NCI-H1694 treated with DMSO at 0.1 percent for 48 hours (cell line): ENCODE measurements at places on chromosomes 5 and 9.

DNA sequence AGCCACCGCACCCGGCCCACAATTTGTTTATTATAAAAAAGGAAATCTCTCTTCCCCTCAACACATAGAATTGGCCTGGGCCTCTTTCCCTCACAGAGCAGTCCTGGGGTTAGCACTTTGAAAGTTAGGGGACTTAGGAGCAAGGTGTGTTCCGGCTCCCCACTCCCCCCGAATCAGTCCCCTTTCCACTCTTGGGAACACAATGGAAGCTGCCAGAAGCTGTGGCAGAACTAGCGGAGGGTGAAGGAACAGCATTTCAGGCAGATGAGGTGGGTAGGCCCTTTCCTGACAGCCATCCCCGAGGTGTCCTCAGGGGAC is 16.4 kb upstream of the C5orf47 start:
- no peak for DNase-seq

GRCh38 chr9:112542593-112543292 is 56.1 kb downstream of the KIAA1958 start:
- DNase-seq, result no peak

DNA sequence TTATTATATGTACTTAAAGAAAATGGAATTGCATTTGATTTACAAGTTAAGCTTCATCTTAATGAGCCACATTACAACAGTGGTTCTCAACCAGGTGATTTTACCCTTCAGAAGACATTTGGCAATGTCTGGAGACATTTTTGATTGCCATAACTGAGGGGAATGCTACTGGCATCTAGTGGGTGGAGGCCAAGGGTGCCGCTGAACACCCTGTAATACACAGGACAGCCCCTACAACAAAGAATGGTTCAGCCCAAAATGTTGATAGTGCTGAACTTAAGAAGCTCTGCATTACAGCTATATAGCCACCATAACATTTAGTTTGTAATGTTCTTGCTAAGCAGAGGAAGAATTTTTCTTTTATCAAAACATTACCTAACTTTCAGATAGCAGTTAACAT is 103.1 kb downstream of the PAM start:
- DNase-seq, result no peak

DNA sequence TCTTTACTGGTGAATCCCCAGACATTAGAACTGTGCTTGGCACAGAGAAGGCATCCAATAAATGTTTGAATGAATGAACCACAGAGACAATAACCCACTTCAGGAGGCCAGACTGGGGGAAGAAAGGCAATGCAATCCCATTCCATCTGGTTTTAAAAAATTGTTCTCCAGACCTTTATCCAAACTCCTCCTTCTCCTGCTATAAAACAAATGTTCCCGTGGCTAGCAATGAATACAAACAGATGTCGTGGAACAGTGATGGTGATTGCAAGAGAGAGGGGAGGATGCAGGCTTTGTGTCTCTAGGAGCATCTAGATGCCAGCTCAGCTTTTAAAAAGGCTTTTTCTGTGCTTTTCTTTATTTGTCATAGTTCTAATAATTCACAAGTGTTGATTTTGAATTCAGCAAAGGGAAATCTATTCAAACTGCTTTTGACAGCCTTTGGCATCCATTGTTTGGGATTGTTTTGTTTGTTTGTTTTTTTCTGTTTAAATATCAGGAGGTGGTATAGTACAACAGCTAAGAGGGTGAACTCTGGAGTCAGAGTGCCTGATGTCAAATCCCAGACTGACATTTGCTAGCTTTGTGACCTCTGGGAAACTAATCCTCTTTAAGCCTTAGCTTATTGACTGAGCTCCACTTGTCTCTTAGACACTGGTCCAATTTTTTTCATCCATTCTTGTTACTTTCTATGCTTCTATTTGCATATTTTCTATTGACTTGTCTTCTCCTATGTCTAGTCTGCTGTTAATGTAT is 59.1 kb downstream of the TNFSF15 start:
- DNase-seq, result peak; percentile 25

DNA sequence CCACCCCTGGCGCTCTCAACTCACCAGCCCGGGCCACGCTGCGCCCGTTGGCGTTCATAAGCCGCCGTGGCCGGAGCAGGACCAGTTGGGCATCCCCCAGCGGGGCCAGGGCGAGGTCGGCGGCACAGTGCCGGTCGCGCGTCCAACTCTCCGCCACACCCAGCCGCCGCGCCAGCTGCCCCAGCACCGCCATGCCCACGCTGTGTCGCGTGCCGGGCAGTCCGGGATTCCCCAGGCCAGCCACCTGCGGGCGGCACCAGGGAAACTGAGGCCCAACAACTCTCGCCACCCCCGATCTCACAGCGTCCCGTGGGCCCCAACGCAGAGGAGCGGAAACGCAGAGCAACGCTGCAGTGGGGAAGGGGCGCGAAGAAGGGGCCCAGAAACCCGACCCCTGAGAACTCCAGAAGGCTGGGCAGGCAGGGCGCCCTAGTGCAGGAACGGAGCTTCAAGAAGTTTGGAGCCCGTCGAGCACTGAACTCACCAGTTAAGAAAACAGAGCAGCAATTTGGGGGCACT is 453 bp downstream of the PTRH1 start:
- no peak for DNase-seq

GRCh38 chr9:128505414-128505765 is 871 bp downstream of the GLE1 start:
- no peak for DNase-seq

DNA sequence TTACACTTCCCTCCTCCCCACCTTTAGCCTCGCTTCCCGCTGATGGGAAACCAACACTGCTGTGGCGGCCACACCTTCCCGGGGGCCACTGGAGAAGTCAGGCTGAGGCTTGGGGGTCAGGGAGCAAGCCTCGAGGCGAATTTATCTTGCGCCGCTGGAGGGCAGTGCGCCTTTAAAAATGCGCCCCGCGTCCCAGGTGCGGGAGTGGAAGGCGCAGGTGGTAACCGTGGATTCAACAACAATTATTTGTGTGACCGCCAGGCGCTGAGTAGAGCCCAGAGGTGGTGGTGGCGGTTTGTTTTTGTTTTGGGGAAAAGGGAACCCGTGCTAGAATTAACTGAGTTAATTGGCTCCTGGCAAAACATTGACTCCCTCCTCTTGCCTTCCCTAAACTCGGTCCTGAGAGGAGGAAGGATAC is 1.1 kb downstream of the CFAP77 start:
- peak; percentile 33 for DNase-seq

DNA sequence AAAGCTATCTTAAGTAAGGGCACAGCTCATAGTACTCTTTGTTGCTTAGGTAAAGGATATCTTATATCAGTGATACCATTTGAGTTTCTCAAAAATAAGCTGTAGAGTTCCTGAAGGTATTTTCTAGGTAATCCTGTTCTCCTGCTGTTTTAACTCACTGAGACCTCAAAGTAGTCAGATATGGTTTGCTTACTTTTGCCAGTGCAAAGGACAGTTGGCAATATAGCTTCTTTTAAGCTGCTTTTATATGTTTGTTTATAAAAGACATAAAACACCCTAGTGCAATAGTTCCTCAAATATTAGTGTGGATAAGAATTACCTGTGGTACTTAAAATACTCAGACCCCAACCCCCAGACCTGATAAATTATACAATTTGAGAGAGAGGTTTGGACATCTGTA is 12.1 kb downstream of the NCBP1 start:
- no peak for DNase-seq

DNA sequence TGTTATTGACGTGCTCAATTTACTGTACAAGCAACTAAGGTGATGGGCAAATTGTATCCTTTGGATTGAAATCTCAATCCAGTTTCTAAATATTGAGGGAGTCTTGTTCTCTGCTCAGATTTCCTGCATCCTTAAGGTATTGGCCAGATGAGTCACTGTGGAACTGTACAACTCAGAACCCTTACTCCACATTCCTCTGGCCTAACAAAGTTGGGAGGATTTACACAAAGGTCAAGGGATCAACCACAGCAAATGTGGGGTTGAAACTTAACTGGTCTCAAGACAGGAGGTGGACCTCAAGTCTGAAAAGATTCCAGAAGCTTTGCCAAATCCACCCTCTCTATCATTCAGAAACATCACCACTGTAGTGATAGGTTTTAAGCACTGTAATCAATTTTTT is 81.5 kb upstream of the AGXT2 start:
- no peak for DNase-seq

GRCh38 chr5:1963358-1963757 is 80.6 kb upstream of the IRX4 start:
- DNase-seq, result no peak

GRCh38 chr5:115351356-115352195 is 55.1 kb upstream of the CCDC112 start:
- no peak for DNase-seq

DNA sequence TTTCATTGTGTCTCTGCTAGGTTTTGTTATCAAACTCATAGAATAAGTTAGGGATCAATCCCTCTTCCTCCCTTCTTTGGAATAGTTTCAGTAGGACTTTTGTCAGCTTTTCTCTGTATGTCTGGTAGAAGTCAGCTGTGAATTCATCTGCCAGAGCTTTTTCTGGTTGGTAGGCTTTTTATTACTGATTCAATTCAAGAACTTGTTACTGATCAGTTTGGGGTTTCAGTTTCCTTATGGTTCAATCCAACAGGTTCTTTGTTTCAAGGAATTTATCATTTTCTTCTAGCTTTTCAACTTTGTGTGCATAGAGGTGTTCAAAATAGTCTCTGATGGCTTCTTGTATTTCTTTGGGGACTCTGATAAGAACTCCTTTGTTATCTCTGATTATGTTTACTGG is 221.7 kb downstream of the FGF10 start:
- no peak for DNase-seq

- no peak for DNase-seq
Measured at GRCh38 chr5:2861605-2862004, 110.1 kb upstream of the IRX2 start.

GRCh38 chr5:143309661-143310431 is 93.6 kb downstream of the NR3C1 start:
- no peak for DNase-seq

DNA sequence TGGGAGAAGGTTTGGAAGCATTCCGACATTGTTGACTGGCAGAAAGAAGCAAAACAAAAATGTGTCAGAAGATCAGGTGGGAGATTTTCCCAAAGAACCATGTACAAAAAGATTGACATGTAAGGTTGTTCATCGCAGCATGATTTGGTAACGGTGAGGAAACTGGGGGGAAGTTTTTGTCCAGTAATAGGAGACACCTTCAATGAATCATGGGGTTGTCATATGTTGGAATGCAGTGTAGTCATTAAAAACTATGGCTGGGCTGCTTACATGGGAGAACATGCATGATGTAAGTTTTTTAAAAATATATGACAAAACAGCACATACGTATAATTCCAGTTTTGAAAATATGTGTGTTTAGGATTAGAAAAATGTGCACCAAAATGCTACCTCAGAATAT is 50.5 kb downstream of the HSD17B3 start:
- DNase-seq, result no peak

DNA sequence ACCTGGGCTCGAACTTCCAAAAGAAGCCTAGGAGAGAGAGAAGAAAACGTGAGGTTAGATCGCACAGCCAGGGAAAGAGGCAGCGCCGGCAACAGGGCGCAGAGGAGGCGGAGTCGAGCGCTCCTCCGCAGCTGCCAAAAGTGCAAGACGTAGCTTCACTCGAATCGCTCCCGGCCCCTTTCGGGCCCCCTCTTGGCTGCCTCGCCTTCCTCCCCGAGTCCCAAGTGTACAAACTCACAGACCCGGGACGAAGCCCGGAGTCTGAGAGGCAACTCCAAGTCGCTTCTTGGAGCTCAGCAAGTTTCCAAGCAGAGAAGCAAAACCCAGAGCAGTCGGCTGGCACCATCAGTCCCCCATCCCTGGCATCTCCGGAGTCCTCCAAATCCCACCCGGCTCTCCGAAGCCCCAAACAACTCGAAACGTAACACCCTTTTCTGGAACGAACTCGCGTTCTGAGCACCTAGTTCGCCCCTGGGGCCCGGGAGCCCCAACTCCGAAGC is 1.2 kb downstream of the MIER3 start:
- peak; percentile 21 for DNase-seq

- no peak for DNase-seq
Measured at GRCh38 chr9:11011696-11012095, 398.9 kb upstream of the PTPRD start.

DNA sequence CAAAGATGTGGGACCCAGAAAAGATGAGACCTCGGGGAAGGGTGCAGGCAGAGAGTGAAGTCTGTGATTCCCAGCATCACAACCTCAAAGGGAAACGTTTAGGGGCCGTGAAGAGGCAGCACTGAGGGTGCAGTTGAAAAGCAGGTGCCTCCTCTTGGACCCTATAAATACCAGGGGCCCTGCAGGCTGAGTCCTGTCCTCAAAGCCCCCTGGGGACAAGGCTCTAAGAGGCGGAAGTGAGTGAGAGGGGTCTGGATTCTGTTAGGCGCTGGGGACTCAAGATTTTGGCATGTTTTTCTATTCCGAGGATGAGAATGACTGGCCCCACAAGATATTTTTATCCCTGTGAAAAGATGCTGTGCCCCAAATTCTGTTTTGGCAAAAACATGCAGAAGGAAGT is 107.8 kb downstream of the THBS4 start:
- no peak for DNase-seq

DNA sequence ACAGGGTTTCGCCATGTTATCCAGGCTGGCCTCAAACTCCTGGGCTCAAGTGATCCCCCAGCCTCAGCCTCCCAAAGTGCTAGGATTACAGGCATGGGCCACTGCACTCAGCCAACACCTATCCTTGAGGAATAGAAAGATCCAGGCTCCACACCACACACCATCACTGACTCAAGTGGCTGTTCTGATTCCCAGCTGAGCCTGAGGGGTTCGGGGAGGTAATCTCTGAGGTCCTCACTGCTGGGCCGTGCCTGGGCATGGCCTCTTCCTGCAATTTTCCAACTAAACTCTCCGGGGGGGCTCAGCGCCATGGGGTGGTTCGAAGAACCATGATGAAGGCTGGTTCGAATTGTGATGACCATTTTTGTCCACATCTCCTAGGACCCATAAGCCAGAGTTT is 31.0 kb upstream of the IL17B start:
- DNase-seq, result no peak

- no peak for DNase-seq
Measured at GRCh38 chr5:89303033-89303480, 420.1 kb upstream of the MEF2C start.

DNA sequence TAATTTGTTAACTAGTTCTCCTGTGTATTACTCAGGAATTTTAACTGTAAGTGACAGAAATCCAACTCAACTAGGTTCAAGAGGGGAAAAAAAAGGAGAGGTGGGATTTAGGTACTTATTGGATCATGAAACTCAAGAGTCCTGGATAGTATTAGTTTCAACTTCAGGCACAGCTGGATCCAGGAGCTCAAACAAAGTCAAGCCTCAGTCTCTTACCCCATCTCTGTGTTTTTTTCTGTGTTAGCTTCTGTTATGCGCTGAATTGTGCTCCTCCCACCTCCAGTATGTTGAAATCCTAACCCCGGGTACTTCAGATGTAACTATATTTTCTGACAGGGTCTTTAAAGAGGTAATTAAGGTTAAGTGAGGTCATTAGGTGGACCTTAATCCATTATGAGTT is 53.5 kb downstream of the SMIM23 start:
- no peak for DNase-seq

DNA sequence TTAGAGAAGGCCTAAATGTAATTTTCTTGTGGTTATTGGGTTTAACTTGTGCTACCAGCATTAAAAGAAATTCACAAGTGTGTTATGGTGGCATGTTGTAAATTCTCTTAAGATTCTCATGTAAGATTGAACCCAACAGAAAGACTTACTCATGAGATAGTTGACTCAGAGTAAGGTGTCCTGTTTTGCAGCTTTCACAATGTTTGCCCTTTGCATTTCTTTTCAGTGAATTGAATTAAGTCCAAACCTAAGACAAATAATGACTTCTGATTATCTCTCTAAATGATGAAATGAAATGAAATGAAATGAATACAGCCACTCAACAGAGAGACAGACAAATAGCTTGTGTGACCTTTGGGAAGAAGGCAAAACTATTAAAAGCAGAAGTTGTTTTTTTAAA is 1696.9 kb upstream of the WWC1 start:
- no peak for DNase-seq

- DNase-seq, result no peak
Measured at GRCh38 chr5:91146905-91147600, 236.1 kb downstream of the ARRDC3 start.
